Glomerular endothelial cell (primary cell): ENCODE measurements at places on chromosomes 11 and 22. TPM values are rescaled to one million over a fixed set of nuclear protein-coding genes. Genes with fewer than 3 reads are reported as not detected.

DNA sequence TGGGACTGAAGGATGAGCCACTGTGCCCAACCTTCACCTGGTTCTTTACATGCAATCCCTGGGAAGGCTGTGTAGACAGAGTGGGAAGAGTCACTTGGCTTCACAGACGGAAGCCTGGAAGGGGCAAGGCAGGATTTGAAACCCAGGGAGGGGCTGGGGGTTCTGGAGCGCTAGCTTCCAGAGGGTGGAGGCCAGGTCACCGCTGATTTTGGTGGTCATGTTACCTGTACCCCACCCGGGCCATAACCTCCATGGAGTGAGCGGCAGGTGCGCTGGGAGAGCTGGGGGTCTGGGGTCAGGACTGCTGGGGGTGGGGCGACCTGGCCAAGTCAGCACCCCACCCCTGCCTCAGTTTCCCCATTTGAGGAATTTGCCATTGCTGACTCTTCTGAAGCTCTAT, 38.3 kb downstream of the PDGFB start:
- no peak for DNase-seq

GRCh38 chr11:129281471-129282415, 89.6 kb upstream of the ARHGAP32 start:
- no peak for DNase-seq

- DNase-seq, result no peak
Observed at GRCh38 chr22:20022978-20023613, 2.2 kb downstream of the TANGO2 start.

DNA sequence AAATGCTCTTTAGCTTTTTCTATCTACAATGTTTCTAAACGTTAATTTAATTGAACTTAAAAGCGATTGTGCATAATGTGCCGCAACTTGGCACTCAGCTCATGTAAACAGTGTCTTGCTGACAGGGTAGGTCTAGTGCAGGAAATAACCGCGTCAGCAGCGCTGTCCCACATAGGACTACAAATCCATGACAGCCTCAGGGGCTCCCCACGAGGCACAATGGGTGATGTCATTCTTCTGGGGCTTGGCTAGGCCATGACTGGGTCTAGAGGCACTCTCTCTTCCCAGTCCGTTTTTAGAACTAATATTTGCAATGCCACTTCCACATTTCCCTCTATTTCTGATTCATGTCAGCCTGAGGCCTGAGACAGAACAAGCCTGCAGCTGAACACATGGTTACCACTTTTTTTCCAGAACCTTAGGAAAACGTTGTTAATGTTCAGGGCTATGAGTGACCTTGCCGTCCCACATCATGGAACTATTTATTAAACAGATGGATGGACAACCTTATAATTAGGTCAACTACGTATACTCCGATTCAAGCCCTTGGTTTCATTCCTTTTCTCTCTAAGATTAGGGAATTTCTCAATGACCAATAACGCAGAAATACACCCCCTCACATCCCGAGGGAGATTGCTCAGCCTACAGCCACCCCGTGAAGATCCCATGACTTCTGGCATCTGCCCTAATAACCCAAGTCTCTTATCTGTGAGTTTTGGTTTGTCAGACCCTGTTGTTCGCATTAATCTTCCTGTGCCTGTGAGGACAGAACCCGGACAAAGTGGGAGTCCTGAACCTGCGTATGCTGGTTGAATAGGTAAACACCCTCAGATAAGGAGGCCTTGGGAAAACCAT, 19.4 kb upstream of the SNX32 start:
- no peak for DNase-seq

Gene APOBEC3A
- not detected in 2 replicates for total RNA-seq

DNA sequence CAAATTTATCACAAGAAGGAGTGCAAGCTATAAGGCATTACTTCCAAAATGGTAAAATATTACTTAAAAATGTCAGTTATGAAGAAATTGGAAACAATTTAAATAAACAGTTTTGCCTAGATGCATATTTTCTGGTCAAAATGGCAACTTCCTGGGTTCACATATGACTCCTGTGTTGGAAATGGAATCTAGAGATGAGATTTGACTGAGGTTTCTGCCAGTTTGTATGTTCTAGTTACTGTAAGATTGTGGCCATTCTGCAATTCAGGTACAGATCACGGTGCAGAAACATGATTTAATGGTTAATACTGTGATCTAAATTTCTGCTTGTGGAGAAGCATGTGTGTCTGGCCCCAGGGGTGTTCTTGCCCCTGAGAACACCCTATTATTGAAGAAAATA, 3.4 kb upstream of the OR4C6 start:
- no peak for DNase-seq

DNA sequence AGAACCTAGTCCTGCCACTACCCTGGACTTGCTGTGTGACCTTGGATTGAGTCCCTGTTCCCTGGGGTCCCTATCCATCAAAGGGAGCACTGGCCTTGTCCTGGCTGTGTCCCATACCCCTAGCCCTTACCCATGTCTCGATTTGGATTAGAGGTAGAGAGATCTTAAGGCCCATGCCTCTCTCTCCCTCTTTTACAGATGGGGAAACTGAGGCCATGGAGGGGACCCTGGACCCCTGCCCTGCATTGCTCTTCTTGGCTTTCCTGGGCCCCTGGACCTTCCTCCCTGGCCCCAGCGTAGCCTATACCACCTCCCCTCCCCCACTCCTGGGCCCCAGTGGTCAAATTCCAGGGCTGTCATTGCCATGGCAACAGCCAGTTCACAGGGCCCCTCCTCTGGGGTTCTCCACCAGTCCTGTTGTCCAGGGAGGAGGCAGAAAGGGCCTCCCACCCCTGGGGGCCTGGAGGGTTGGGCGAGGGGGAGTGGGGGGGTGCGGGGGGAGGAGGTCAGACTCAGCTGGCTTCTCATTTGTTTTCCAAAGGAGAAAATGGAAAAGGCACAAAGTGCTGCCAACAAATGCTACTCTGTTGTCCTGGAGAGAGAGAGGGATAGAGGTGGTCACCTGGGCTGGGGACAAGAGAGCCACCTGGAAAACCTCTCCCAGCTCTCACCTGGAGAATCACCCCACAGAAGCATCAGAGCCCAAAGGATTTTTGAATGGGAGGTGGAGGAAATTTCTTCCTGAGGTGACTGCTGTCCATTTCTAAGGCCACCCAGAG, 23.3 kb downstream of the ARHGEF17 start:
- DNase-seq, result no peak

- DNase-seq, result no peak
Observed at GRCh38 chr11:488992-489391, 18.1 kb downstream of the RNH1 start.

GRCh38 chr11:32920570-32920969, 28.0 kb downstream of the QSER1 start:
- no peak for DNase-seq

DNA sequence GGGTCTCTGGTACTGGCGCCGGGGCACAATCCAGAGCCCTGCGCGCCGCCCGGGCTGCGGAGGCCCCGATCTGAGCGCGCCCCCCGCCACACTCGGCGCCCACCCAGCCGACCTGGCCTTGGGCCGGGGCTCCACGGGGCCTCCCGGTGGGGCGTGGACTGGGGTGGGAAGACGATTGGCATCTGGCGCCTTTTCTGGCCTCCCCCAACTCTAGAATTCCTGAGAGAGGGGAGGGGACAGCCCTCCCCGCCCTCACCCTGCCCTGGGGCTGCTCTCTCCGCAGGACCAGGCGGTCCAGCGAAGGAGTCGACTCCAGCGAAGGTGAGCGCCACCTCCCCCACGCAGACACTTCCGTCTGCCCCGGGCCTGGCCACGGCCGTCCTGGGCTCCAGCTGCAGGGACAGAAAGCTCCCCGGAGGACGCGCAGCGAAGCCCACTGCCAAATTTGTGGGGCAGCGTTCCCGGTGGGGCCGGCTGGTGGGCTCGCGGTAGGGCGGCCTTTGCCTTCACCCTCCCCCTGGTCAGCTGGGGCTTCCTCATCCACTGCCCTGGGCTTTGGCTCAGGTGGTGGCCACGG, 593 bp downstream of the SSH3 start:
- no peak for DNase-seq

- no peak for DNase-seq
Observed at GRCh38 chr11:16352707-16353106, 3.6 kb downstream of the SOX6 start.

DNA sequence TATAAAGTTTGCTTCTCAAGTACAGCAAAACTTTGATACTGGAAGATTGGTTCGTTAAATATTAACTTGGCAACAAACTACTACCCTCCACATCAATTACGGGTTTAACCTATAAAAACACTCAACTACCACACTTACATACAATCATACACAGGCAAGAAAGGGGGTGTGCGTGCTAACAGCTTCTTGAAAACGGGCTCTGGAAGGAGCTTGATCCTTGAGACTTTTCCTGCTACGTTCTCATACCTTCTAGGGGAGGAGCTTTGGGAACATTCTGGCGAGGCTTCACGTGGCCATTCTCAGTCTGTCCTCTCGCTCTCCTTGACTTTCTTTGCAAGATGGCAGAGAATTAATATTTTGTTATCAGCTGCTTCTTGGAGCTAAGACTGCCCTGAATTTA, 6.8 kb upstream of the ESAM start:
- DNase-seq, result no peak

- no peak for DNase-seq
Observed at GRCh38 chr11:364991-365725, 4.1 kb upstream of the B4GALNT4 start.

DNA sequence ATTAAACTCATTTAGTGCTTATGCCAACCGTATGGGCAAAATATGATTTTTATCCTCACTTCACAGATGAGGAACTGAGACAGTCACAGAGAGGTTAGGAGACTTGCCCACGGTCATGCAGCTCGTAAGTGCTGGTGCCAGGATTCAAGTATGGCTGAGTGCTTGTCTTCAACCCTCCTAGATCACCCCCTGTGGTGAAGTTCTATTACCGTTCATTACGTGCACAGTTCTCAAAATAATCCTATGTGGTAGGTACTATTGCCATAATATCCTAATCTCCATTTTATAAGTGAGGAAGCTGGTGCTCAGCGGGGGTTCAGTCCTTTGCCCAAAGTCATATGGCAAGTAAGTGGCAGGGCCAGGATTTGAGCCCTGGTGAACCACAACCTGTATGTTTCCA, 1.5 kb downstream of the MIEF1 start:
- DNase-seq, result no peak

- peak; percentile 34 for DNase-seq
Observed at GRCh38 chr11:13335319-13335718, 57.7 kb downstream of the BMAL1 start.

Gene RCOR2
- 0.29 and 1.1 TPM in 2 replicates for total RNA-seq

DNA sequence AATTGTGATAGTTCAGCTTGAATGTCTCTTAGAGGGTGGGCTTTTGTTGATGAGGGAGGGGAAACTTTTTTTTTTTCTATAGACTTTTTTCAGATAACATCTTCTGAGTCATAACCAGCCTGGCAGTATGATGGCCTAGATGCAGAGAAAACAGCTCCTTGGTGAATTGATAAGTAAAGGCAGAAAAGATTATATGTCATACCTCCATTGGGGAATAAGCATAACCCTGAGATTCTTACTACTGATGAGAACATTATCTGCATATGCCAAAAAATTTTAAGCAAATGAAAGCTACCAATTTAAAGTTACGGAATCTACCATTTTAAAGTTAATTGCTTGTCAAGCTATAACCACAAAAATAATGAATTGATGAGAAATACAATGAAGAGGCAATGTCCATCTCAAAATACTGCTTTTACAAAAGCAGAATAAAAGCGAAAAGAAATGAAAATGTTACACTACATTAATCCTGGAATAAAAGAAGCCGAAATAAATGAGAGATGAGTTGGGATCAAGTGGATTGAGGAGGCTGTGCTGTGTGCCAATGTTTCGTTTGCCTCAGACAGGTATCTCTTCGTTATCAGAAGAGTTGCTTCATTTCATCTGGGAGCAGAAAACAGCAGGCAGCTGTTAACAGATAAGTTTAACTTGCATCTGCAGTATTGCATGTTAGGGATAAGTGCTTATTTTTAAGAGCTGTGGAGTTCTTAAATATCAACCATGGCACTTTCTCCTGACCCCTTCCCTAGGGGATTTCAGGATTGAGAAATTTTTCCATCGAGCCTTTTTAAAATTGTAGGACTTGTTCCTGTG, 3.9 kb downstream of the MALAT1 start:
- DNase-seq, result no peak

- DNase-seq, result no peak
Observed at GRCh38 chr22:35567351-35568141, 26.9 kb downstream of the RASD2 start.

DNA sequence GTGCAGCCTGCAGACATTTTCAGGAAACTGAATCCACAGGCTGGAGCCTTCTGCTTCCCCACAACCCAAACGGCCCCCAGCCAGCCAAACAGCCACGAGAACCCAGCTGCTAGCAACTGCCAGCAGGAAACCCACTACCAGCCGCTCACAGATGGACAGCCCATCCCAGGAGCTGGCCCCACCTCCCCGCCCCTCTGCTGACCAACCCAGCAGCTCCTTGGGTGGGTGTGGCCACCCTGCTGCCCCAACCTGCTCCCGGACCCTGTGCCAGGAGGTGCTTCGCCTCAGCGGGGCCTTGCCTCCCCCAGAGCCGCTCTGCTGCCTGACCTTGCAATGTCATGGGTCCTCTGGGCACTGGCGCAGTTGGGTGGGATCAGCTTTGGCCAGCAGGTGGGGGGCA, 8.2 kb upstream of the CCDC188 start:
- no peak for DNase-seq

- no peak for DNase-seq
Observed at GRCh38 chr22:20432244-20432686, 5.4 kb downstream of the SCARF2 start.

GRCh38 chr11:74321487-74322188, 10.2 kb upstream of the P4HA3 start:
- peak; percentile 90 for DNase-seq

- no peak for DNase-seq
Observed at GRCh38 chr22:37166675-37167066, 17.0 kb upstream of the IL2RB start.

Gene SORL1
- 1.9 and 3.4 TPM in 2 replicates for total RNA-seq

DNA sequence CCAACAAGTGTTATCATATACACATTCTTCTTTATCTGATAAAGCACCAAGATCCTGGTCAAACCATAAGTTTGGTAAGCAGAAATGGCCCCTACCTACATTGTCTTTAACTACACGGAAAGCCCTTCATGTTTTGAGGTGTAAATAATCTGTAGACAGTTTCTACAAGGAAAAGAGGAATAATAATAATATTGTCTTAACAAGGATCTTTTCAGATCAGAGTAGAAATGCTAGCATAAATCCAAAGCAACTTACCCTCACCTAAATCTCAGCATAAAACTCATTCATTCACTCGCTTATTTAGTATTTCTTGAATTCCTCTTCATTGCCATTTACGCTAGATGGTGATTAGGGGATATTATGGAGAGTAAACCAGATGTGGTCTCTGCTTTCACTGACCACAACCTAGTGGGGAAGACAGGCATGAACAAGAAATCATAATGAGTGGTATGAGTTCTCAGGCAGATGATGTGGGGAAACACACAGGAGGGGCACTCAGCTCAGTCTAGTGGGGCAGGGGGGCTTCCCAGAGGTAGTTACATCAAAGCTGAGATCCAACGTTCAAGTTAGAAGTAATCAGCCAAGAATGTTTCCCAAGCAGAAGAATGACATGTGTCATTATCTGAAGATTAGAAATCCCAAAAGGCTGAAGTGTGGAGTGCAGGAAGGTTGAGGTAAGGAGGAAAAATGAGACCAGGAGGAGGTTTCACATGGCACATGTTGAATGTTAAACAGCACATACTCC, 65.4 kb upstream of the ZC3H12C start:
- no peak for DNase-seq

GRCh38 chr11:8838248-8838647, 72.7 kb upstream of the AKIP1 start:
- no peak for DNase-seq

Gene FOLR1
- total RNA-seq, result 1.2 TPM in 1 of 2 replicates, not detected in the other
